ENCODE measurements at places on chromosomes 12 and 14.

- DNase-seq = no peak
Measured at GRCh38 chr12:108854451-108855283, 2.7 kb downstream of the SSH1 start.

- peak; percentile 15 for DNase-seq
Measured at GRCh38 chr14:75230140-75230792, 48.4 kb upstream of the FOS start.

GRCh38 chr12:21456291-21456780 is 18.9 kb downstream of the PYROXD1 start:
- DNase-seq = no peak

GRCh38 chr12:62078020-62078419 is 182.2 kb upstream of the USP15 start:
- no peak for DNase-seq

DNA sequence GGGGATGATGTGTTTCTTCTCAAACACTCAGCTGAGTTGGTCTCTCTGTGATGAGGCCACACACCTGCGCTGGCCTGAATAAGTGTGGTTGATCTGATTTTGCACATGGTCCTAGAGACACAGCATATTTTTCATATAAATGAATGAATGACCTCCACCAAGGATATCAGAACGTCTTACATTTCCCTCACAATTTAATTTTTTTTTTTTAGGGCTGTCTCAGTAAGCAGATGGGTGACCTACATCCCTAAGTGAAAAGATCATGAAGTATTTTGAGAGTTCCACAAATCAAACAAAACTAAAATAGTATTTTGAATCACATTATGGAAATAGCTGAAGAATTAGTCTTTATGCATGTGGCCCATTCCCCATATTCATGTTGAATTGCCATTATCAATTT is 333.7 kb upstream of the TMTC1 start:
- no peak for DNase-seq

GRCh38 chr14:57244106-57244505 is 24.6 kb downstream of the EXOC5 start:
- no peak for DNase-seq

DNA sequence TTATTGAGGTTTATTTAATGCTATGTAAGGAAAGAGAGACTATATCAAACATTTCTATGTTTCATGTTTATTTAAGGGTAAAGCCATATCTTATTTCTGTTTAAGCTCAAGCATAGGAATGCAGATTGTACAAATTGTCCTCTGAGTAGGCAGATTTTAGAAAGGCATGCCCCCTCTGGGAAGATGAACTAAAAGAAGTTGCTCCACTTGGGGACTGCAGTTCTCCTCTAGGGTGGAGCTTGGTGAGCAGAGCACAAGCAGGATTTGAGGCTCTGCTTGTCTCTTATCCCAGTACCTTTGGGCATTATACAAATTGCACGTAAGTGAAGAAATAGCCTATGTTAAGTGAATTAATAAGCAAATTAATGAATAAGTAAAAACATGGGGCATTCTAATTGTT is 96.2 kb upstream of the PDE3A start:
- DNase-seq = no peak

GRCh38 chr14:82438436-82438835 is 904.8 kb upstream of the SEL1L start:
- DNase-seq = no peak

DNA sequence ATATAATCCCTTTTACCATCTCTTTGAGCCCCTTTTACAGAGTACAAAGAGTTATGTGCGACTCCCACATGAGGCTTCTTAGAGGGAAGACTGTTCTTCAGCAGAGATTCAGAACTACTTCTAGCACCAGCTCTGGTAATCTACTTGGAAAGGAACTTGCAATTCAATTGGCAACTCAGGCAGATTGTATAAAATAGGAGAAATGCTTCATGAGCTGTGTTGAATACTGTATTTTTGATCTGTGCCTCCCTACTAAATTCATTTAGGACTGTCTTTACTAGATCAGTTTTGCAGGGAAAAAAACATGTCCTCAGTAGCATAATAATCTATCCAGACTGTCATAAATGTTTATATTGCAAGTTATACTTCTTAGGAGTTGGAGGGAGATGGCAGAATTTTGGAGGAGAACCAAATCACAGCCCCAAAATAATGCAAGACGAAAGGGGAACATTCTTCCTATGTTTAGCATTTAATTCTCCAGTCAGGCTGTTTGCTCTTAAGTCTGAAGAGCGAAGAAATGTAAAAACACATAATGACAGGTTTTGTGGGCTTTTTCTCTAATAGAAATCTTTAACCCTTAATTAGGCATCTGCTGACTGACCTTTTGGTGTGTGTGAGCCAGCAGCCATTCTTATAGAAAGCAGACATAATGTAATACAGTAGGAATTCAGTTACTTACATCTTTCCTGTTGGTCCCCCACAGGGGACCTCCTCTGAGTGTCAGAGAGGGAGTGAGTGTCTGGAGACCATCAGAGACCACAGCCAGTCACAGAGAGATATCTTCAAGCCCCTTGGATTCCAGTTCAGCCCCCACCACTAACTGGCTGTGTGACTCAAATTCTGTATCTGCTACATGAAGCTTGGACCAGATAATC is 3.9 kb downstream of the ANO4 start:
- DNase-seq = no peak

DNA sequence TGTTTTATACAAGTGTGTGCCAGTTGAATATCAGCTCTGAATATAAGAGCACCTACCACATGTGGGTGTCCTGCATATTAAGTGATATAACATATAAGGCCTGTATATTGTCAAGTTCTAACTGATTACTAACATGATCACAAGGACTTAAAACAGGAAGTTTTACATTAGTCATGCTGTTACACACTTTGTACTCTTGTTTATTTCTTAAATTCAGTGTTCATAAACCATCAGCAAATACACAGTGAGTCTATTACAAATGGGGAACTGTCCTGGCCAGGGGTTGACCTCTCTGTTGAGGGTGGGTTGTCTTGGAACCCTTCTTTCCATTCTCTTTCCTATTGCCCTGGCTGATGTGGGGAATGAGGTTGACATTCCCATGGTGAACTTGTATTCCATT is 19.1 kb downstream of the HELB start:
- no peak for DNase-seq

- DNase-seq = no peak
Measured at GRCh38 chr12:25119020-25119419, 75.9 kb downstream of the DNAI7 start.

DNA sequence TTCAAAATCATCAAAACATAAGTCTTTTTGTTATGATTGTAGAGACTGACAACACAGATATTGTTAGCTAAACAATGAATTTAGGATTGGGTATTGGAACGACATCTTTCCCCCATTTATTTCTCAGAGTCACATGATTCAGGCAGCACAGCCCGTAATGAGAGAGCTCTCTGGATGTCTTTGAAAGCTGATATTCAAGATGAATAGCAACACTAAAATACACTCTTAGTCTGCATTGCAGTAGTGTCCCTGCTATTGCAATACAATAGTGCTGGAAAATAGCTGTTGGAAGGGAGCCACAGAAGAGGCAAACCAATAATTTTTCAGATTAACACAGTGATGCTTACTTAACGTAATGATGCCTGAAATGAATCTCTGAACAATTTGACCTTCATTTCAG is 9.9 kb downstream of the GTSF1 start:
- DNase-seq = no peak

GRCh38 chr12:124715121-124715990 is 147.9 kb upstream of the NCOR2 start:
- no peak for DNase-seq

GRCh38 chr12:2819810-2820209 is 7.3 kb downstream of the ITFG2 start:
- DNase-seq = no peak

GRCh38 chr12:59927032-59927431 is 331.2 kb downstream of the SLC16A7 start:
- no peak for DNase-seq

DNA sequence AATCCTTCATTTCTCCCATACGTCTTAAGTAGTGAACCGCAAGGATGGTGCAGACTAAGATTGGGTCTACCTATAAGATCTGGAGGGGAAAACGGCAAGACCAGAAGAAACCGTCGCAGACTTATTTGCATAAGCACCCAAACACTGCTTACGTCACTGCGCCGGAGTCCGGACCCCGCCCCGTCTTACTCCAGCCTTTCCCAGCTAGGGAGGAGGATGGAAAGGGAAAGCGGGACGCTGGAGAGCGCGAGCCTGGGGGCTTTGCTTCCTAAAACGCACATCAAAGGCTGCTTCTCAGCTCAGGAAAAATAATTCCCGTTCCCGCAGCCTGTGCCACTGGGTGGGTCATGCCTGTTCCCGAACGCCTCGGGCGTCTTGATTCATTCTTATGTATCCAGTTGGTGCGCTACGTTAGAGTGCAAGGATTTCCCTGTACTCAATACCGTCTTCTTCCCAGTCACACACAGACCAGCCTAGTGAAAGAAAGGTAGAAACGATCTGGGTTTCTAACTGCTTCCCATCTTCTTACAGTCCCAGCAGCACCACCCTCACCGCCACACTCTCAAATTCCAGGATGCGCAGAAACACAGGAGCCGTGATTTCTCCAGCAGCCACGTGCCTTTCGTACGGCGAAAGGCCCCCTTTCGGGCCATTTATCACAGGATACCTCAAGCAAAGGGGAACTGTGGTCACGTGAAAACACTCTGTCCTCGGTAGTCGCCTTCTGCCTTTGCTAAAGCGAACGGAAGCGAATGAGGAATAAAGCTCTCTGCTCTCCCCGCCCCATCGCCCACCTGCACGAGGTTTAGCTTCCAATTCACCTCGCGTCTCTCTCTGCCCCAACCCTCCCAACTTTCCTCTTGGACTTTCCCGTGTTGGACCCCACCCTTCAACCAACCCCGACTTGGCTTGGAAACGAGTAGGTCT is 1.1 kb downstream of the SLC6A15 start:
- no peak for DNase-seq

DNA sequence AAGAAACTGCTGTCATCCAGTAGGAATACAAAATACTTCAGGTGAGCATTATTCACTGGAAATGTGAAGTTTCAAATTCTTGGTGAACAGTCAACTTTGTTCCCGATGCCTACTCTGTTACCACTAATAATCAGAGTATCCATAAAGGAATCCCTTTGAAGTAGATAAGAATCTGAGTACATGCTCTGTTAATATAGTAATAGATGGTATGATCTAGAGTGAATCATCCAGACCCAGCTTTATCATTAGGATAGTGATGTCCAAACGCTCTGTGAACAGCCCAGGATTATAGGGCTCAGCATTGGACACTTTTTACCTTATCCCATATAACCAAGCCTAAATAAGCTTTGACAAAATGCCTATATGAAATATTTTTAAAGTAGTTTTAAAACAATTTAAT is 33.3 kb downstream of the PPP2R3C start:
- no peak for DNase-seq

GRCh38 chr12:39619660-39620433 is at the start of gene ABCD2:
TSS of gene ABCD2 (minus strand) at chr12:39619803. CDS start at chr12:39619615, 188 bp downstream.
- peak; percentile 42 for DNase-seq

GRCh38 chr12:93347054-93347785 is 30.5 kb upstream of the NUDT4 start:
- no peak for DNase-seq

DNA sequence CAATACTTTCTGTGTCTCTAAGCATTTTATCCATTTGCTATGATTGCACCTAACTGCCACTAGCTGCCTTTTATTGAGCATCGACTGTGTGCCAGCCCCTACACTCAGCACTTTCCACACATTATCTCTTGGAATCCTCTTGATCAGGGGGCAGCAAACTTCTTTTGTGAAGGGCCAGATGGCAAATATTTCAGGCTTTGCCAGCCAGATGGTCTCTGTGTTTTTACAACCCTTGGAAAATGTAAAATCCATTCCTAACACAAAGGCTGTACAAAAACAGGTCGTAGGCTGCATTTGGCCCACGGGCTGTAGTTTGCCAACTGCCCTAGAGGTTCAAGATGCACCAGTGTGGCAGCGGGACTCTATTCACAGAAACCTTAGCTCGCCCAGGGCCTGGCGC is 19.5 kb downstream of the FOXN4 start:
- no peak for DNase-seq

DNA sequence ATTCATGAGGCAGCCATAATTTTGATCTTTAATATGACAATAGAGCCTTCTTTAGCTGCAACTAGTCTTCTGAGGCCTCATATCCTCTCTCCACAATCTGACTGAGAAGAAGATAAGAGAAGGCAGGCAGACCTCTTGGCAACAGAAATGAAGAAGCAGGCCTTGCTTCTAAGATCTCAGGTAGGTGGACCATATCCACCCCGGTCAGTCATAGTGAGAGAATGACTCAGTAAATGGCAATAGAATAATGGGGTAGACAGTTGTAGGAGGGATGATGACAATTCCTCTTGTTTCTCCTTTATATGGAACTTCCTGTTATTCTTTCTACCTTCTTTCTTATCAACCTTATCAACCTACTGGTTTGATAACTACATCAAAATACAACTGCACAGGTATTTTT is 246.7 kb upstream of the G2E3 start:
- DNase-seq = no peak

DNA sequence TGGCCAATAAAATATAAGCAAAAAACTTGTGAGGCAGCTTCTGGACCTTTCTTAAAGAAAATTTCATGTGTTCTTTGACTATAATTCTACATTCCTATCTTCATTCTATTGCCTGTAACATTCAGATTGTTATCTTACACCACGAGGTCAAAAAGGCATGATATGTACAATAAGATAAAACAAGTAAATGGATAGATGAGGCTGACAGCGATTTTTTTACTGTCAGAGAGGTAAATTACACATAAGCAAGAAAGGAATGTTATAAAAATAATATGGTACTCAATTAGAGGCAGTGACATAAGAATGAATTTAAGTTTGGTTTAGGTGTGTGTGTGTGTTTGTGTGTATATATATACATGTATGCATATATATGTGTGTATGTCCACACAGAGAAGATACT is 660.0 kb downstream of the C12orf50 start:
- no peak for DNase-seq

DNA sequence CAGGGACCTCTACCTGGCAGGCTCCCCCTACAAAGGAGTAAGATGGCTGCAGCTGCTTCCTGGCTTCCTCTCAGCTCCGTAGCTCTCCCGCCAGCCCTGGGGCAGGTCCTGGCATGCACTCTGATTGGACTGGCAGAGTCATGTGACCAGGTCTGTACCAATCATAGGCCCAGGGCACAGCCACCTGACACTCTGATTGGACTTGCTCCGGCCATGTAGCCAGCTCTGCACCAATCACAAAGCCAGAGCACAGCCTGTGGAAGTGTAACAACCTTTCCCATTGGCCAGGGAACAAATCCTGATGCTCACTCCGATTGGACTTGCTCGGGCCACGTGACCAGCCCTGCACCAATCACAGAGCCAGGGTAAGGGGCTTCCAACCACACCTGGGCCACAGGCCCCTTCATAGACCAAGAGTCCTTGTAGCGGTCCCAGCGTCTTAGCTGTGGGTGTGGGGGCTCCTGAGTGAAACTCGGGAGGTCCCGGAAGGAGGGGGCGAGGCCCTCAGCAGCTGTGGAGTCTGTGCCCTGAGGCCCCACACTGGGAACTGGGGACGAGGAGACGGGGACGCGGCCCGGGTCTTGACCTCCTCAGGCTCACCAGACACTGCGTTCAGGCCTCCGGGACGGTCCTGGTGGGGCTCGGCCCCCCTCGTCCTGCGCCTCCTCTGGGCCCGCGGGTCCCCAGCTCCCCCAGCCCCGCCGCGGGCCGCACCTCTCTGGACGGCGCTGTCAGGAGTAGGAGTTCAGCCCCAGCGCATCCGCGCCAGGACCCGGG is 210.6 kb downstream of the ADGRD1 start:
- no peak for DNase-seq

Measured in T-helper 17 cell (primary cell).